ENCODE measurements at places on chromosomes 2 and 18.

- DNase-seq, result no peak
Observed at GRCh38 chr2:240878341-240878936, 9.8 kb downstream of the AGXT start.

DNA sequence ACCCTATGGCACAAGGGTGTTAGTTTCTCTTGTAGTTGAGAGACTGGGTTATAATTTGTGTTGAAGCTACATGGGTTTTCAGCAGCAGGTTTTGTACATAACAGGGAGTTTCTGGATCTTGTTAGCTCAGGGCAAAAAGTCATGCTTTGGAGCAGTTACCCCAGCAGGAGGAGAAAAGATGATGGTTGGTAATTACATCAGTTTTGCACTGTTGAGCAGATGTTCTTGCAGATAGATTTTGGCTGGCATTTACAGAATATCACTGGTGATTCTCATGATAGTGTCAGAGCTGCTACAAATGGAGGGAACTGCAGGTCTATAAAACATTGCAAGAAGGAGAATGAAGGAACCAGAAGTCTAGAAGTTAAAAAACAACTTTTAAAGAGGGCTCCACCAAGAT lies 215.2 kb upstream of the ATP5MC3 start:
- no peak for DNase-seq

DNA sequence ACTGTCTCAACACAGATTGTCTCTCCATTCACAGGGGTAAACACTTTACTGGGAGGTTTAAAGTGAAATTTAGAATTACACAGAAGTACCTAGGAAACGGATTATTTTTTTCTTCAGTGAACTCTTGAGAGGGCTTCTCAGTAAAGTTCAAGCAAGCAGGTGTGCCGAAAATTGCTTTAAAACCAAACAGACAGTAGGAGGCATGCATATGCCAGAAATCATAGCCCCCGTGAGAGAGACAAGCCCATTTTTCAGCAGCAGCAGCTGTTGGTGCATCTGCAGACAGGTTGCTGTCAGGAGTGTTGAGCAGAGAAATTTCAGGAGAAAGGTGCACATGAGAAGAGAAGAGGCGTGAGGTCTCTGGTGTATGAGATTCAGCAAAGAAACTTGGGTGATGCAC lies 2115.5 kb upstream of the CELF4 start:
- no peak for DNase-seq

DNA sequence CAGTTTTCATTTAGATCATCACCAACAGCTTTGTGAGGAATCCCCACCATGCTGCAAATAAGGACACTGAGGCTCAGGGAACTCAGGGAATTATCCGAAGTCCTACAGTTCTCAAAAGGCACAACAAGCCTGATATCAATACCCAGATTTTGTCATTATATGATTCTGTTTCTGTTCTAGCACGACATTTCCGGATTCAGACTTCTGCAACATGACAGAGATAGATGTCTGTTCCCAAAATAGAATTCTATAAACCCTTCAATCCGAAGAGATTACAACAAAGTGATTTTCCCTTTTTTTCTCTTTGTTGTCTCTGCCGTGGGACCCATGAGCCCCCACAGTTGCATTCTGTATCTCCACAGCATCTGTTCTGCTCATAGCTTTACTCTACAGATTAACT lies 72.0 kb downstream of the DOCK10 start:
- no peak for DNase-seq

DNA sequence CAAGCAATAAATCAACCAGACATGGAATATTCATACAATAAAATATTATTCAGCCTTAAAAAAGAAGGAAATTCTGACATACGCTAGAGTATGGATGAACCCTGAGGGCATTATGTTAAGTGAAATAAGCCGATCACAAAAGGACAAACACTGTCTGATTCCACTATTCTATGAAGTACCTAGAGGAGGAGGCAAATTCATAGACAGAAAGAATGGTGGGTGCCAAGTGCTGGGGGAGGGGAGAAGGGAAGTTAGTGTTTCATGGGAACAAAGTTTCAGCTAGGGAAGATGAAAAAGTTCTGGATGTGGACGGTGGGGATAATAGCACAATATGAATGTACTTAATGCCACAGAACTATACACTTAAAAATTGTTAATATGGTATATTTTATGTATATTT lies 19.8 kb downstream of the SMAD7 start:
- no peak for DNase-seq

GRCh38 chr18:52682260-52682659 lies 342.3 kb downstream of the DCC start:
- no peak for DNase-seq

DNA sequence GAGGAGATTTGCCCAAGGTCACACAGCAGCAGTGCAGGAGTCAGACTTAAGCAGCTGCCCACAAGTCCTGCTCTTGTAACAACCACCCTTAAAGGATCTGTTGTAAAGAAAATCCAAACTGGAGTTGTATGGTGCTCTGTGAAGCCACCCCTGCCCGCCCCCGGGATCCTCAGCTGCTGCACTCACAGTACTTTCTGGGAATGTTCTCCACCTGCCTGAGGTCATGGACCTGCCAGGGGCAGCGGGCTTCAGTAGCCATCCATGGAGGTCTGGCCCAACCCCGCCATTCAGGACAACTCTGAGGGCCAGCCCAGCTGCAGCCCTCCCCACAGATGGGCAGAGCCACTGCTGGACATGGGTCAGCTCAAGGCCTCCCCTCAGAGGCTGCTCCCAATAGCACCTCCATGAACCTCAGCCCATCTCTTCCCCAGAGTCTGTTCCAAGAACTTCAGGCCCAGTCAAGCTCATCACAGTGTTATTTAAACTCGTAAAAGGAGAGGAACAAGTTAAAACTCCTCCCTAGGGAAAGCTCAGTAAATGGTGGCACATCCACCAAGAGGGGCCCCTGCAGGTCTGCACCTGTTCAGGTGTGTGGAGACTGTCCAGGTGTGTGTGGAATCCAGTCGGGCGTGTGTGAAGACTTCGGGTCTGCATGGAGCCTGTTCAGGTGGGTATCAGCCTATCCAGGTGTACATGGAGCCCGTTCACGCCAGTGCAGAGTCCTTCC lies 39.4 kb upstream of the GPC1 start:
- no peak for DNase-seq

Data from HS-5 (cell line).